ENCODE measurements at places on chromosomes 4 and X.

GRCh38 chr4:161419822-161420221 lies 744.0 kb downstream of the FSTL5 start:
- DNase-seq: no peak

DNA sequence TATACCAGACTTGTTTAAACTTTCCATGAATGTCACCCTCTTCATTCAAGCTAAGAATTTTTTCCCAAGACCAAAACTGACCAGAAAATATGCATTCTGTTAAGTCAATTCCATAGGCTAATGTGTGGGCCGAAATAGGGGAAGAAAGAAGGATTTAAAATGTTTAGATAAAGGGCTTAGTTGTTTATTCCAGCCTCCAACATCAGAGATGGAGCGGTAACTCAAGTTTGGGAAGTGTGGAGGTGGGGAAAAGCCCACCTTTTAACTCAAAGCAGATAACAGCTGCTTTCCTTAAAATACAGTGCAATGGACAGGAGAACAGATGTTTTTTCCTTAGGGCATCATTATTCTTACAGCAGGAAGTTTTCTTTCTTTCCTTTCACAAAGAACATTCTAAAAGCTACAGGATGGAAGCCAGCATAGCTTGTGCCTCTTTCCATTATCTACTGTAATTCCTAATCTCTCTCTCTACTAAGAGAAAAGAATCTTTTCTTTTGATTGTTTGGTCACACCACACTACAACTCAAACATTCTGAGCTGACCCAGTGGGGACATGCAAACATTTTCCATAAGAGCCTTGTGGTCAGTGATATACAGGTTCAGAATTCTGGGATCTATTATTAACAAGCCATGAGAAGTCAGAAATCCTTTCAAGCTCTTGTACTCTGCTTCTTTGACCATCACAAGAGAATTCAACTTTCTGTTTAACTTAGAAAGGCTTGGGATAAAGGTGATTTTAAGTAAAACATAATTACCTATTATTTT lies 101.6 kb downstream of the PDE5A start:
- peak; percentile 41 for DNase-seq

- no peak for DNase-seq
Observed at GRCh38 chrX:103513476-103514108, 5.7 kb downstream of the RAB40A start.

- no peak for DNase-seq
Observed at GRCh38 chr4:117154251-117154650, 68.9 kb upstream of the TRAM1L1 start.

DNA sequence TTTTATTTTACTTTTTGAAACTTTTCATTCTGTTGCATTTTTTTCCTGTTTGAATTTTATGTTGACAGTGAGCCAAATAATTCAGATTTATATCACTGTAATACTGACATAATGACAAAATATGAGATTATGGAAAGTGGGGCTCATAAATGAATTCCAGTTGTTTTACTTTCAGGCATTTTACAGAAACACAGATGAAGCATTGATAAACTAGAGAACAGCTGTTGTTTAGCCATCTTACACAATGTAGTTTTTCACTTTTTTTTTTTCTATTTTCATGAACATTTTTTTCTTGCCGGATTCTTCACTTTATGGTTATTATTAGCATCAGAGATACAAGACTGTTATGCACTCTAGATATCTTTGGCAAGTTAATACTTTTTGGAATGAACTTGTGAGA lies 91.7 kb upstream of the PAQR3 start:
- DNase-seq: no peak

DNA sequence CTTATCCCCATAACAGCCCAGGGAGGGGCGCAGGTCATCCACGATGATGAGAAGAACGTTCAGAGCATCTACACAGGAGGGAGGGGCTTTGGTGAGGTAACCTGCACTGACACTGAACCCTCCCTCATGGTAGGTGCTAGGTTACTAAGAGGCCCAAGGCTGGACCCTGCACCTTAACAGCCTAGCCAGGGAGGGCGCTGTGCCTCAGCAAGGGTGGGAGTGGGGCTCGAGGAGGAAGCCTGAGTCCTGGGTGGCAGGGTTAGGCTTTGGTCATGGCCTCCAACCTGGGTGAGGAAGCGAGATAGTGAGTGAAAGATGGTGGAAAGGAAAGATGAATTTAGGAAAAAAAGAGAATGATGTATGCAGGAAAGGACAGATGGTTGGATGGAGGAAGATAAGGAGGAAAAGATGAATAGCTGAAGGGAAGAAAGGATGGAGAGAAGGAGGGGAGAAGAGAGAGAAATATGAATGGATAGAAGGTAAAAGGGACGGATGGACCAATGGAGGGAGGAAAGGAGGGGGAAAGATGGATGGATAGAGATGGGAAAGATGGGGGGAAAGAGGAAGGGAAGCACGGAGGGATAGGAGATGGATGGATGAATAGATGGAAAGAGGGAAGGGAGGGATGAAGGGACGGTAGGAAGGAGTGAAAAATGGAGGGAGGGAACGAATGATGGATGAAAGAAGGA lies 736 bp downstream of the IDS start:
- no peak for DNase-seq

- DNase-seq: no peak
Observed at GRCh38 chrX:24396931-24397279, 36.5 kb downstream of the SUPT20HL1 start.

GRCh38 chrX:136209016-136209738 lies 42.0 kb downstream of the MAP7D3 start:
- DNase-seq: peak; percentile 48

DNA sequence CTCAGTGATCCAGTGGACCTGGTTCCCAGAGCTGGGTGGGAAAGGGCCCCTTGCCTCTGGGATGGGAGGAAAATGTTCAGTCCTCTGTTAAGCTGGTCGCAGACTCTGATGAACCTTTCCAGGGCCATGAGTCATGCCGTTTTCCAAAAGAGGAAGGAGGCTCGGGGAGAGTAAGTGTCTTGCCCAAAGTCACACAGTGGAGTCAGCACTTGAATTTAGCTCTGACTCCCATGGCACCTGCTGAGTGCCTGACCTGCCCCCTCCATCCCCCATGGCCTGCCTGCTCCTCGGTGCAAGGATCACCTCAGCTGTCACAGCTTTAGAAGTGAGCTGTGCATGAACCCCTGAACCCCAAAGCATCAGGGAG lies 14.0 kb upstream of the KIAA0232 start:
- DNase-seq: no peak

GRCh38 chrX:40784516-40785151 lies 49.3 kb upstream of the MED14 start:
- DNase-seq: no peak

DNA sequence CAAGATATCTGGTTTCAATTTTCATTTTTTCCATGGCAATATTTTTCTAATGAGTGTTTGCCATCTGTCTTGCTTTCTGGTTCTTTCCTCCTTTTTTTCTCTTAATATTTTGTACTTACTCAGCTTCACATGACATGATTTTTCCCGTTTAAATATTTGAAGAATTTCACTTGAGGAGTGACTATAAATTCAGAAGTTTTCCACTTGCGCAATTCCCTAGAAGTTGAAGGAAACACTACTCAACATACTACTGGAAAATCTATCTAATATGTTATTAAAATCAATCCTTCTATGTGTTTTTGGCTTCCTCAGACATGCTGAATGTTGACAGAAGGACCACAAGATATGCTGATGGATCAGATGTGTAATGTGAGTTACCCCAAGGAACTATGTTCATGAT lies 36.8 kb upstream of the BANK1 start:
- DNase-seq: no peak

GRCh38 chrX:87813566-87813965 lies 296.0 kb downstream of the KLHL4 start:
- no peak for DNase-seq

- DNase-seq: no peak
Observed at GRCh38 chrX:12948495-12948894, 26.4 kb upstream of the TMSB4X start.

- DNase-seq: no peak
Observed at GRCh38 chr4:107693132-107693531, 26.9 kb downstream of the PAPSS1 start.

DNA sequence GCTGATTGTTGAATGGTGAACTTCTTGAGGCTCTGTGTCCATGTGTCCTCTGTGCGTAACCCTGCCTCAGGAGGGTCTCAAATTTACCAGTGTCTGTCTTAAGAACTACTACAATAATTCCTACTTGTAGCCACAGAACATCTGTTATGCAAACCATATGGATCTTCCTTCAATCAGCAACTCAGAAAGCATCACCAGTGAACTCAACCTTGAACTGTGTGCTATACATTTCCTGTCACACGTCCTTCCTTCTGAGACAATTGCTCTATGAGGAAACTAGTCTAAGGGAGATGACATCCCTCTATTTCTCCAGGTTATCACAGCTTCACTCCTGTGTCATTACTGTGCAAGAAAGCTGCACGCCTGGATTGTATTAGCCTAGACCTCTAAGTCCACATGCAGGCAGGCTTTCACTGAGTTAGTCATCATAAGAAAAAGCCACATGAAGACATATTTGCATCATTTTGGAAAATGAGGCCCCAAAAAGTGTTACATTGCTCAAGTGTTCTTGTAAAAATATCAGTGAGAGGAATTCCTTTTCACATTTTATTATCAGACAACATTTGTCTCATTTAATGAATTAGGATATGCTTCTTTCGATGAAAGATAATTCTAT lies 157.8 kb downstream of the AFF2 start:
- DNase-seq: no peak

GRCh38 chr4:101201421-101201820 lies 145.9 kb downstream of the PPP3CA start:
- DNase-seq: no peak

DNA sequence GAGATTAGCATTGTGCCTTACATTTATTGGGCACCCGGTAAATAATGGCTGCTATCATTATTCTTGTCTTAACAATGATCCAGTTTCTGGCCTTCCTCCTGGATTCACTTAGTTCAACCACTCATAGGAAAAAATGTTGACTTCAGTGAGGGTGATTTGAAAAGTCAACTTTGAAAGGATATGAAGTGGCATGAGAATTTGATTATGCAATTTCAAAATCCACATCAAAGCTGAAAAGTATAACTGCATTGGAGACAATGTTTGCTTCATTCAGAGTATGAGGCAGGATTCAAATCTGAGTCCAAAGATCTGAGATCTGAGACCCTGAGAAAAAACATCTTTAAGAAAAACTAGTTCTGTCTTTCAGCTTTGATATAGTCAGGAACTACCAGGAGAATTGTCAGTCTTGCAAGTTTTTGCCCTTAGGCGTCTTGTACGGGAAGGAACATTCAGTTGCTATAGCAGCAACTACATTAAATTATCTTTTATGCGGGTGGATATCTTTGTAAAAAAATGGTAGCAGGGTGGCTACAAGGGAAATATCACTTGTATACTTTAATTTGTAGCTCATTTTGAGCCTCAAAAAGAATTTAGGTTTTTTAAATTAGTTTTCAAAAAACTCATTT lies 587.5 kb upstream of the LCORL start:
- DNase-seq: no peak

GRCh38 chrX:120262859-120263708 lies 12.5 kb downstream of the ZBTB33 start:
- DNase-seq: no peak

DNA sequence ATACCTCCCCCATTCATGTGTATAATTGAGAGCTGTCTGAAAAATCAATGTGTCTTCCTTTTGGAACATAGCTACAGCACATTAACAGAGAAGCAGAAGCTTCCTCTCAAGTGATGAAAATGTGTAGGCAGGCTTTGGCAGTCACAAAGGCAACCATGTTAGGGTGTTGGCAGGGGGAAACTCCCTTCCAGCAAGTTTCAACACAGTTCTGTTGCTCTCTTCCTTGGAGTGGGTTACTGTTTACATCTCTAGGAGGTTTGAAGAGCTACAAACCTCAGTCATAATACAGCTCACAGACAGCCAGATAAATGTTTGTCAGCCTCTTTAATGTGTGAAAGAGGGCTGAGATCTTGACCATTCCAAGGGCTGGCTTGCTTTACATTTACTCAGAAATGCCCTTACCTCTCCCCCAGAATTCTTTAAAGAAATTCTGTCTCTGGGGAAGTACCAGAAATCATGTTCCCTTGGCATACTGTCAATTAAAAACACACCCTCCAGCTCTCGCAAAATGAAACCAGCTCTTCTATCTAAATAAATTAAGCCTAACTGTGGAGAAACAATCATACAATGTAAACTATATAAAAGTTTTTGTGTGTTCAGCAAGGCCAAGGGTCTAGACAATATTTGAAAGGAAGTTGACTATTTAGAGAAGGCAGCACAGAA lies 18.9 kb downstream of the ZBTB33 start:
- no peak for DNase-seq

GRCh38 chr4:89119166-89119565 lies 7.8 kb downstream of the TIGD2 start:
- DNase-seq: no peak

- no peak for DNase-seq
Observed at GRCh38 chr4:124504431-124504830, 208.1 kb downstream of the ANKRD50 start.

GRCh38 chr4:181538431-181538830 lies 704.8 kb upstream of the TENM3 start:
- no peak for DNase-seq

DNA sequence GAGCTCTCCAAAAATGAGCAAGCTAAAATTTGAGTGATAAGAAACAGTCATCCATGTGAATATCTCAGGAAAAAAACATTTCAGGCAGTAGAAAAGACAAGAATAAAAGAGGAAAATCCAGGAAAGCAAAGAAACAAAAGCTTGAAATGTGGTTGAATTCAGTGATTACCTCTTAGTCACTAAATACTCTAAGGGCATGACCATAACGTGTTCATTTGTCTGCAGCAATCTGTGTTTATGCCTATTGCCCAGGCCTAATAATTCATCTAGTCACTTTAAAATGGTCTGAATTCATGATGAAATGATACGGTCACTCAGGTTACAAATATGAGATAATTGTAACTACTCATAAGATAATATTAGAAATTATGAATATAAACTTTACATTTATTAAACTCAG lies 837.9 kb downstream of the STPG2 start:
- no peak for DNase-seq

GRCh38 chr4:147326591-147326990 lies 154.3 kb upstream of the EDNRA start:
- no peak for DNase-seq

GRCh38 chr4:183154701-183155391 lies 55.8 kb downstream of the WWC2 start:
- no peak for DNase-seq

DNA sequence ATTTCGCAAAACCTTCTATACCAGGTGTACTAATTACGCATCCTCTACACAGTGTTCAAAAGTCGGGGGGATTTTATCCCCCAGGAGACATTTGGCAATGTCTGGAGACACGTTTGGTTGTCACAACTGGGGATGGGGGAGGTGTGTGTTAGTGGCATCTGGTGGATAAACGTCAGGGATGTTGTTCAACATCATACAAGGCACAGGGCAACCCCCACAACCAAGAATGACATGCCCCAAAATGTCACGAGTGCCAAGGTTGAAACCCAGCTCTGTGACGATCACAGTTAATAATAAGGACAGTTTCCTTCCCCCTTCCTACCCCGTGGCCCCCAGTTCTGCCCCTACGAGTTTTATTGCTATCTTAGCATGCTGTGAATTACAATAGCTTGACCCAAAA lies 15.9 kb upstream of the SEL1L3 start:
- no peak for DNase-seq

DNA sequence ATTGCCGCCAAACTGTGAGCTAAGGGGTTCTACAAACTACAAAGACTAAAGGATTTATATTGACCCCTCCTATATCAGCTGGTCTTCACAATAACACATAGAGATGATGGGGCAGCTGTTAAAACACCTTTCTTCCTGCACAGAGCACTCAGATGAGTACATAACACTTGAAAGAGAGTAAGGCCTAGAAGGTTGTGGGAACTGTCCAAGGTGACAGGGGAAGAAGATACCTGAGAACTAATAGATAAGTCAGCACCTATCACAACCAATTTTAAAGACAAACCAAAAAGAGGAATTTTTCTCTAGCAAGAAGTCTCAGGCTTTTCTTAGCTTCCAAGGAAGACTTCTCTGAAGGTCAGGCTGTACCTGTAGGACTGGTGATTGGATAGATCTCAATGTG lies 19.1 kb upstream of the CXCL6 start:
- DNase-seq: no peak

All from SJSA1 (cell line).